ENCODE measurements at places on chromosomes 2 and 18.

GRCh38 chr2:241763551-241764274, 12.9 kb upstream of the GAL3ST2 start:
- no peak for DNase-seq

DNA sequence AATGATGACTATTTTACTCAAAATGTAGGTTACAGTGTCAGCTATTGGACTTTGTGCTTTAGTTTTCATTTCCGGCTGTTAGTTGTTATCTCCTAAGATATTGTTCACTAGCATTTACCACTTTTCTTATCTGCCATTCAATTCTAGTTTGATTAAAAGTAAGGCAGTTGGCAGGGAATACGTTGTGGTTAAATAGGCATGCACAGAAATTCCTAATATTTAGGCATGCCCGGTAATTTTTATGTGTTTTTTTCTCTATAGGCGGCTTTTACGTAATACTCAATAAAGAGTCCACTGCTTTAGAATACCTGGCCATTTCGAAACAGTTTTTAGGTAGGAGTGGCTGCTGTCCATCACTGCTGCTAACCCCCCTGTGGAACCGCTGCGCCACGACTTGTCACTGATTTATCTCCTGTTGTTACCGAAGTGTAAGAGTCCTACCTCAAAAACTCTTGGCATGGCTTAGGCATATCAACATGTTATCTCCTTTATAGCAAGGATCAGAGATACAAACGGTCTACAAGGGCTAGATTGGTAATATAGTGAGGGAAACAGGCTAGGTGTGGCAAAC, 39.5 kb downstream of the BABAM2 start:
- DNase-seq: no peak

- DNase-seq: peak; percentile 93
Observed at GRCh38 chr2:182625814-182626213, 90.2 kb upstream of the DNAJC10 start.

DNA sequence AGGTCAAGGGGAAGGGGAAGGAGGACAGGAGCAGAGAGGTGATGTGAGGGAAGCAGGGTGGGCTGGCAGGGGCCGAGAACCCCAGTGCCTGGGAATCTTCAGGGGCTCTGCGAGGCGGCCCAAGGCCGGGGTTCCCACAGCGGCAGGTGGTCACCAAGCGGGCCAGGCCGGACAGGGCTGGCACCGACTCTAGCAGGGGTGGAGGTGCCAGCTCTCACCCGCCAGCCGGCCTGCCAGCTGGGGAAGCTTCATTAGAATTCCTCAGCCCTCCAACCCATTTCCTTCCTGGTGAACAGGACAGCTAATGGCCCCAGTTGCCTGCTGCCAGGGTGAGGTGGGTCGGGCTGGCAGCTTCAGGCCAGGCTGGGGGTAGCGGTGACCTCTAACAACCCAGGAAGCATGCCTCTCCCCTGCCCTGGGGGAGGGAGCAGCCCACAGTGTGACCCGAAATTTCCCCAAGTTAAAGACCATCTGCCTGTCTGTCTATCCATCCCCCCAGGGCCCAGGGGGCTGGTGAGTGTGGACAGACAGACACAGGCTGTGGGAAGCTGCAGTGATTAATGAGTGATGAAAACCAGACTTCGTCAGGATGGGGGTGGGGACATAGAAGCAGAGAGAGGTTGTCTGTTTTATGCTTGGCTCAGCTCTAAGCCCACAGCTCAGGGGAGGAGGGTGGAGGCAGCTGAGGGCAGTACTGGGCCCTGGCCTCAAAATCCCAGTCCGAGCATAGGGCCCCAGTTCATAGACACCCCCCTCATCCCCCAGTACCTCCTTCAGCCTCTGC, 144.1 kb downstream of the ZFP36L2 start:
- DNase-seq: no peak

DNA sequence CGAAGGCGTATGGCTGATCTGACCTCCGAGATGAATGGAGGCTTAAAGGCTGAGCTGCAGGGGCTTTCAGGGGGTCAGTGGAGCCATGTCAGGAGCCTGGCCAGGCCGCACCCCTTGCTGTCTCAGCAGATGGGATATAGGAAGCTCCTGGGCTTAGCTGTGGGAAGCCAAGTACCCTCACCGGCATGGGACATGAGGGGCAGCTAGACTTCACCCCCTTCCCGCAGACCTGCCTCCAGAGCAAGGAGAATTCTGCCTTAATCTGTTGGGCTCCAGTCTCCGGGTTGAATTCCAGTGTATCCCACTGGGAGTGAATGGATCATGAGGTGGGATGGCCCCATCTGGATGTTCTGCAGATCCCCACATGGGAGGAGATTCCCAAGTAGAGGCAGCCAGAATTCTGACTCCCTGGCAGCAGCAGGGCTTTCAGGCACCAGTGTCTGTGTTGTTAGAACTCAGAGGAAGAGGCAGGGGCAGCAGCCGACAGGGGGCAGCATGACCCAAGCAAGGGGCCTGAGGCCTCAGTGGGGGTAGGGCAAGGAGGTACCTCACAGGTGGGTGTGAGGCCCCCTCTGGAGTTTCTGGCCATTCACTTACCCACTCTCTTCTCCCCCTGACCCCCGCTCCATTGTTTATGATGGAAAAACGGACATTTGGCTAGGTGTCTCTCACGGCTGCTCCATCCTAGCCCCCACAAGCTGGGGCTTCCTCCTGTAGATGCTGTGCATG, 19.1 kb downstream of the CAPG start:
- no peak for DNase-seq

GRCh38 chr2:142218471-142218870, 87.7 kb upstream of the LRP1B start:
- no peak for DNase-seq

GRCh38 chr18:33854827-33855139, 276.8 kb downstream of the ASXL3 start:
- DNase-seq: no peak

- DNase-seq: no peak
Observed at GRCh38 chr2:201854221-201854801, 48.0 kb downstream of the CDK15 start.

DNA sequence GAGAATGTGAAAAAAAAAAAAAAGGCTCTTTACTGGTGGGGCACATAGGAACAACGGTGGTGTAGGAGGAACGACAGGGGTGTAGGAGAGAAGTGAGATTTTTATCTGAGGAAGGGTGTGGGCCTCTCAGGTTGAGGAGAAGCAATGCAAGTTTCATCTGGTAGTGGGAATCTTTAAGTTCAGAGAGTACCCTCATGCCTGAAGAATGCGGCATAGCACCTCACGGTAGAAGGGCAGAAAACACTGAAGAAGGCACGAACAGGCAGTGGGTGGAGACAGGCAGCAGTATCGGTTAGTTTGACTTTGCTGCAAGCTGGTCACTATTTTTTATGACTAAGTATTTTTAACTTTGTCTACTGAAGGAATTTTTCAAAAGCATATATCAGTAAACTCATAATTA, 52.2 kb upstream of the TSPYL6 start:
- DNase-seq: no peak

DNA sequence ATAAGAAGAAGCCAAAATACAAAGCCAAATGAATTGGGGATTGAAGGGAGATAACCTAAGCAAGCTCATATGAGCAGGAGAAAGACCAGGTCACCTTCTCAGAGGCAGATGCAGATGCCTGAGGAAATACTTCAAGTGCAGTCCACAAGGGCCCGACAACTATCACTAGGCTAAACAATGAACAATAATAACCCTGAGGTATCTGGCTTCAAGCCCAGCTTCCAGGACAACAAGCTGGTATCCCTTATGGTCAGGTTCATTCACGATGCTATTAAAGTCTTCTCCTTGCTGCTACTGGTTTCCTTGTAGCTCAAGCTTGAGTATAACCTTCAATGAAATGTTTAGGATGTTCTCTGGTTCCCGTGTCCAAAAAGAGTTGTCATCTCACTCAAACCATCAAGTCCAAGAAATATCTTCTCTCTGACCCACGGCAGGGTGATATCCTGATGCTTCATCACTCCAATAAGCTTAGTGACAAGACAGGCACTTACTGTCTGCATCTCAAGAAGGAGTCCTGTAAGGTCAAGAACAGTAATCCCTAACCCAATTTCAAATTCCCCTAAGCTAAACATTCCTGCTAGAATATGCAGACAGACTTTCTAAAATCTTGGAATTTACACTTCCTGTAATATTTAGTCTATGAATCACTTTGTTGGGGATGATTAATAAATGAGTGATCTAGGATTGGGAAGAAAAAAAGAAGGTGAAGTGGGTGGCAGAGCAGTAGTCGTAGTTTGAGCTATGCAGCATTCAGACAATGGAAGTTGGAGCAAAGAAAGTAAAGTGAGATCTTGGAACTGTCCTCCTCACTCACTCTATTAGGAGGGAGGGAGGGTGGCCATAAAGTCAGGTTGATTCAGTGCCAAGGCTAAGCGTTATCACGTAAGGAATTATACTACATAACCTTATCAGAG, 33.1 kb downstream of the CHN1 start:
- peak; percentile 72 for DNase-seq

GRCh38 chr2:118050386-118050785, 36.5 kb upstream of the CCDC93 start:
- peak; percentile 72 for DNase-seq

DNA sequence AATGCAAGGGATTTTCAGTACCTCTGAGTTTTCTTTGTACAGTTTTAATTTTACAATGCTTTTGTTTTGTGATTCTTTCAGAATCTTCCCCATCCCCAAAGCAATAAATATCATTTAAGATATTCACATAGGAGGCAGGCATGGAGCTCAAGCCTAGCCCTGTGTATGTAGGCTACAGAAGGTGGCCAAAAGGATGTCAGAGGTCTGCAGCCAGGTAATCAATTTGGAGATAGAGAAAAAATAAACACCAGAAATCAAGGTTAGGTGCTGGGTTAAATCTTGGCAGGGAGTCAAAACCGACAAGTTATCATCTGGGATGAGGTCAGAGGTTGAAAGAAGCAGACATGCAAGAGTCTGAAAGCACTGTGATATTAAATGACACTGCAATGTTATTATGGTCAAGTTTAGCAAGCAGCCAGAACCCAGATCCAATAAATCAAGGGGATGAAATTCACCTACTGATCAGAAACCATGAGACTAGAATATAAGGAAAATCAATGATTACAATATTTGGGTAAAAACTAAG, 45.1 kb upstream of the LRP1B start:
- DNase-seq: no peak

GRCh38 chr2:103396152-103396551, 634.3 kb downstream of the TMEM182 start:
- DNase-seq: no peak

DNA sequence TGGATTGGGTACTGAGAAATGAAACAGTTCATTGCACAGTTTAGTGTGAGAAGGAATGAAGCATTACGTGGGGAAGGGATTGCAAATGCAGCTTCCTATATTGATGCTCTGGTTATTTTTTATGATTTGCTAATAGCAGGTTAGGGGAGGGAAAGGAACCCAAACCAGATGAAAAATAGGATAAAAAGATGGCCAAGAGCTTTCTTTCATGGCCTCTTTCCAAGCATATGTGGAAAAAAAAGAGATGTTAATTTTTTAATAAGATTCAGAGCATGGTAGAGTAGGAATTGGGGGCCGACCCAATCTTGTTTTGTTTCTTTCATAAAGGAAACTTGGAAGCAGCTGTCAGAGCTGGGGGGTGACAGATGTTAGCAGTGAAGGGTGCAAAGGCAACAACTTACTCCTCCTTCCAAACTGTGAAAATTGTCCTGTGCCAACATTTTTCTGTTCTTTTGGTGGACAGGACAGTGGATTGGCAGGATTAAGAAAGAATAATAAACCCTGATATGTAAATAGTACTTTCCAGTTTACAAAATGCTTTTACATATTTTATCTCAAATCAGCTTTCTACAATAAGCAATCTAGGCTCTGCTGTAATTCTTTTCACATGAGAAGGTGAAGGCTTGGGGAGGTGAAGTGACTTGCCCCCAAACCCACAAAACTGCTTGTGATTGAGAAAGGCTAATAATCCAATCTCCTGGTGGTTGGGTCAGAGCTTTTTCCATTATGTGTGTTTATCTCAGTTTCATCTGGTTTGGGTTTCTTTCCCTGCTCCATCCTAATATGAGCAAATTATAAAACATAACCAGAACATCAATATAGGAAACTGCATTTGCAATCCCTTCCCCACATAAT, 270.1 kb downstream of the ETAA1 start:
- no peak for DNase-seq

GRCh38 chr2:38214209-38214717, 138.3 kb upstream of the CYP1B1 start:
- DNase-seq: no peak

- DNase-seq: no peak
Observed at GRCh38 chr18:59502274-59503175, 143.5 kb upstream of the LMAN1 start.

DNA sequence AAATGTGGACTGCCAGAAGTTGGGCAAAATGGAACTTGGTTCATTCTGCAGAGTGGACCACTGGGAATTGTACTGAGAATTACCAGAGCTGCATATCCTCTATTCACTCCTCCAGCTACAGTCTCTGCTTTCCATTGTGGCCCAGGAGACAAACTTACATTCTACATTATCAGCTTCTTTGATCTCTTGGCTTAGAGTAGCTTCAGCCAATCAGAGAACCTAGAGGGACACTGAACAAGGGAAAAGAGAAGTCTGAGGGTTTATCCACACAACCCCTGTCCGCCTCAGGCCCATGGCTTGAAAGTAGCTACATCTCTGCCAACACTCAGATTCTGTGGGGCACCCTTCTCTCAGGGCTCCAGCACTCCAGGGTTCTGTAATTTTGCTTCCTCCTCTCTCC, 251.1 kb downstream of the TRIB2 start:
- no peak for DNase-seq

GRCh38 chr2:134714228-134714627, 4.6 kb downstream of the TMEM163 start:
- no peak for DNase-seq

GRCh38 chr2:47695800-47696477, 87.0 kb upstream of the MSH6 start:
- DNase-seq: no peak

GRCh38 chr2:134603966-134604365, 114.8 kb downstream of the TMEM163 start:
- no peak for DNase-seq

DNA sequence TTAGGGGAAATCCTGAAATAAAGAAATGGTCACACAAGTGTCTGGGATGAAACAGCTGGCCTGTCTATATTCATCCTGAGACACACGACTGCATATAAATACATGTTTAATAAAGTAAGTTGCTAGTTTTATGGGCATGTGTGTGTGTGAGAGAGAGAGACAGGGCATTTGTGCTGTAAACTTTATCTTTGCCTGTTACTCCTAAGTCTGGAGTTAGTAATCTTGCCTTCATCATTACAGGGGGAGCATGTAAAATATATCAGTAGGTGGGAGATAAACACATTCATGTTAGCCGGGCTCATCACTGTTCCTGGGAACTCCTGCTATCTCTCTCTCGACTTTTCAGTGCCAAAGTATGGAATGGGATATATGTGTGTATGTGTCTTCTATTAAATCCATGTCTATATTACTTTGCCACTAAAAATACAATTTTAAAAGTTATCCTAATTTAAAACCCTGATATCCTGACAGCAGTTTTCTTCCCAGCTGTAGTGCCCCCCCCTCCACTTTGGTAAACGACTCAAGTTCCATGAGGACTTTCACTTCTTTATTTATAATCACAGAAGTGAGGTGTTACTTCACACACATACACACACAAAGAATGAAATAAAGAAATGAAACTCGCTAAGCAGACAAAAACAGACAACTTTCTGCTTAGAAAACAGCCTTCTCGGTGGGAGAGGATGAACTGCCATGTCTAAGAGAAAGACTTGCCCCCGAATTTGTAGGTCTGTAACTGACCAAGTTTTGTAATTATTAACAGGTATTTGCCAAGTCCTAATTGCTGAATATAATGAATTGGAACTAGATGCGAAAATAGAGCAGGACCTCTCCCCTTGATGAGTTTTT, 947 bp downstream of the ZEB2 start:
- no peak for DNase-seq
